HCT116 (cell line): ENCODE measurements at places on chromosomes 5 and 9. TPM values are rescaled to one million over a fixed set of nuclear protein-coding genes. Genes with fewer than 3 reads are reported as not detected.

- H3K27ac ChIP-seq: no peak overlapping the region
- H3K4me1 ChIP-seq: no peaks in the 10 kb centered on the region
- no peak overlapping the region for H3K4me3 ChIP-seq
- H3K36me3 ChIP-seq: no peaks in the 10 kb centered on the region
- DNase-seq: no peak
- H3K27me3 ChIP-seq: no peaks in the 10 kb centered on the region
Observed at GRCh38 chr5:30764704-30765103, 428.8 kb upstream of the CDH6 start.

LEAP2 gene
- total RNA-seq: 1.2 TPM

SYNPO gene
- 8.2 TPM for total RNA-seq

DNA sequence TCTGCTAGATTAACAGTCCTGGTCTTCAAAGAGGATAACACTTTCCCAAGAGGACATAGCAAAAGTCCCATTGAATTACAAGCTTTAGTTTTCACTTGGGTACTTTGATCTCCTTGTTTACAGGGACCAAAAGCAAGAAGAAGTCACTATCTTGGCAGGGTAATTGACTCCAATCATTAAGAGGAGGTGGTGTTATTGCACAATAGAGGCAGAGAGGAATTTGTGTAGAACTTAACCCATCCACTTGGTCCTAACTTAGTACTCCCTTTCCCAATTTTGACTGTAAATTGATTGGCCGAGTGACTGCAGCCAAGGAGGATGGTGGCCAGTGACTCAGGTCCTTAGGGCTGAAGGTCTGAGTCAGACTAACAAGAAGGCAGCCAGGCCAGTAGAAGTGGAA is 9.3 kb upstream of the TRPC7 start:
- 0 out of 2 replicates have a peak, but pooled peaks cover 8% of the 10 kb centered on the region for H3K27me3 ChIP-seq
- no peak overlapping the region for H3K4me3 ChIP-seq
- H3K27ac ChIP-seq: no peak overlapping the region
- no peaks in the 10 kb centered on the region for H3K36me3 ChIP-seq
- H3K4me1 ChIP-seq: no peaks in the 10 kb centered on the region

DNA sequence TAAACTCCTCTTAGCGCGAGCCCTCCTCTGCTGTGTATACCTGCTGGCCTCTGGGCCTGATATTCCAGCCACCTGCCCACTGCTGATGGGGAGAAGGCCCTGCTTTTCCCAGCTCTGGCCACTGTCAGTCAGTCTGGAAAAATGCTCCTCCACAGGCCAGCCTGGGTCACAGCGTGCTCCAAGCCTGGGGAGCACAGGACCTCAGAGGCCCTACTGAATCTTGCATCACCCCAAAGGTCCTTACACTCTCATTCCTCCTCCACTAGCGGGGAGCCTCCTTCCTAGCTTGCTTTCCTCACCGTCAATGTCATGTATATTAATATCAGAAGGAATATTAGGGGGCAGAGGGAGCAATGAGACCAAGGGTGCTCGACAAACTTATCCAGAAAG is 73.7 kb downstream of the SHB start:
- no peak overlapping the region for H3K27ac ChIP-seq
- H3K36me3 ChIP-seq: no peaks in the 10 kb centered on the region
- H3K4me1 ChIP-seq: peaks cover 16% of the 10 kb centered on the region
- DNase-seq: no peak
- H3K4me3 ChIP-seq: no peak overlapping the region

DND1 gene
- total RNA-seq: 2.3 TPM

DNA sequence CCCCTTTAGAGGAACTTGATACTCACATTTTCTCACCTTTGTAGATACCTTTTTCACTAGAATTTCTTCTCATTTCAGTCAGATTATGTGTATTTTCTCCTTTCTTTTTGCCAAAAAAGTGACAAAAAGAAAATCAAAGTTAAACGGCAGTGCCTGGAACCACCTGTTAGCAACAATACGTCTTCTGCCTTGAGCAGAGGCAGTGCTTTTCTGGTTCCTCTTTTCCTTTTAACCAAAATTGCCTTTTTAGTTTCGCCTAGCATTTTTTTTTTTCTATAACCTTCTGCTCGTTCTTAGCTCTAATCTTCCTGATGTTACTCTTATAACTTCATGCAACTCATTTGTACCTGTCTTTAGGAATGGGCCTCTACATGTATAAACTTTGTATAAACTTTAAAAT is 26.1 kb downstream of the SMIM32 start:
- DNase-seq: no peak
- no peak overlapping the region for H3K4me3 ChIP-seq
- no peaks in the 10 kb centered on the region for H3K27me3 ChIP-seq
- no peak overlapping the region for H3K27ac ChIP-seq

PAXX gene
- total RNA-seq: 89.0 TPM

PALM2AKAP2 gene
- 0.34 TPM for total RNA-seq

DNA sequence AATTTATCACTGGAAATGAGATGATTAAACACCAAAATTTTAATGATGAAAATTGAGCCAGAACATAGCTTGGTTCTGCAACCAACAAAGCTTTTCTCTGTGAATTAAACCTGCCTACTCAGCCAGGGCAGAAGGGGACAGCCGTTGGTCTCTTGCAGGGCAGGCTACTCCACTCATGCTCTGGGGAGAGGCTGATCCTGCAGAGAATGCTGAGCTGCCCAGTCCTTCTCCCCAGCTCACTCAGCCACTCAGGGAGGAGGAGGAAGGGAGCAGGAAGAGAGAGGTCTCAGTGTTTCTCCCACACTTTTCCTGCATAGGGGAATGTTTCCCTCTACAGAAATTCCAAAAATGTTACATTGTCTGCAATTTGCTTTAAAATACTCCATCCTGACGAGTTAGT is 40.4 kb upstream of the HMHB1 start:
- H3K4me3 ChIP-seq: no peak overlapping the region
- H3K27me3 ChIP-seq: no peaks in the 10 kb centered on the region
- no peak overlapping the region for H3K27ac ChIP-seq
- no peaks in the 10 kb centered on the region for H3K36me3 ChIP-seq

ANKRD31 gene
- total RNA-seq: 0.30 TPM

DNA sequence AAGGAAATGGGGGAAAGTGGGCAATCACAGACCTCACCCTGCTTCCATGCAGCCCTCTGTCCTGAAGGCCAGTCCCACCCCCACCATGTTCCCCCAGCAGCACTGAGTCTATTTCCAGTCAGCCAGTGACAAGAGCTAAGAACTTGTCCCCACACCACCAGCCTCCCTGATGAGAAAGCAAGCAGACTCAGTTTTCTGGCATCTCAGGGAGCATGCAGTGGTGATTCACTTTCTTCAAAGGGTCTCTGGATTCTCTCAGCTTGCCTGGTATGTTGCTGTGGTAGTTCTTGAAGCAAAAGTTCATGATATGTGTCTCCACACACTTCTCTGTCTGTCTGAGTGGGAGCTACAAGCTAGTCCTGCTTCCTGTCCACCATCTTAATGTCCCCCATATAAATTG is 799.9 kb upstream of the TYRP1 start:
- H3K27ac ChIP-seq: no peak overlapping the region
- H3K27me3 ChIP-seq: no peaks in the 10 kb centered on the region
- H3K36me3 ChIP-seq: no peaks in the 10 kb centered on the region; the same call in 1 of the 2 replicates
- no peak for DNase-seq
- no peak overlapping the region for H3K4me3 ChIP-seq
- H3K4me1 ChIP-seq: no peaks in the 10 kb centered on the region

DNA sequence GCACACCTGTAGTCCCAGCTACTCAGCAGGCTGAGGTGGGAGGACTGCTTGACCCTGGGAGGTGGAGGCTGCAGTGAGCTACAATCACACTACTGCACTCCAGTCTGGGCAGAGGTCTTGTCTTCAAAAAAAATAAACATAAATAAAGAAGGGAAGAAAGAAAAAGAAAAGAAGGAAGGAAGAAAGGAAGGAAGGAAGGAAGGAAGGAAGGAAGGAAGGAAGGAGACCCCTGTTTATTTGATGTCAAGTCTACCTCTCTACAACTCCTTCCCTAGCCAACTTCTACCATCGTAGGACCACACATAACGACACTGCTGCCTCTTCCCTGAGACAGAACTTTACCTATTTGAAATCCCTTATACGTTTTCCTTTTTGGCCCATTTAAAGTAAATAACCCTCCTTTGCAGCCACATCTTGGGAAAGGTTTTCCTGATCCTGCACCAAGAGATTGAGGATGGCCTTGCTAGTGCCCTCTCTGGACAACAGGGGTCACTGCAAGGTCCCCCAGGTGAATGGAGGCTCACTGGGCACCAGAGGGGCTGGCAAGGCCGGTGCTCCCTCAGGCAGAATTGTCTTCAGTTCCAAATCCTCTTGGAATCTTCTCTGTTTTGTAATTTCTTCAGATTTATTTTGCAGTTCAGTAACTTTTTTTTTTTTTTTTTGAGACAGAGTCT is 10.5 kb downstream of the RPS14 start:
- no peak for DNase-seq
- no peaks in the 10 kb centered on the region for H3K27me3 ChIP-seq
- no peak overlapping the region for H3K27ac ChIP-seq
- H3K4me3 ChIP-seq: no peak overlapping the region

- no peaks in the 10 kb centered on the region for H3K27me3 ChIP-seq
- H3K4me3 ChIP-seq: peak overlapping the region; percentile 99
- peak overlapping the region; percentile 71 for H3K27ac ChIP-seq
- H3K4me1 ChIP-seq: peaks cover 7% of the 10 kb centered on the region; the same call in 1 of the 2 replicates
Observed at GRCh38 chr9:37784291-37784615, 611 bp downstream of the EXOSC3 start.

SPINK6 gene
- total RNA-seq: not detected

HEMGN gene
- total RNA-seq: not detected

PCDHGC3 gene
- total RNA-seq: 1.2 TPM

GRCh38 chr9:107694390-107694789 is 204.8 kb upstream of the KLF4 start:
- no peak overlapping the region for H3K27ac ChIP-seq
- no peak overlapping the region for H3K4me3 ChIP-seq
- no peaks in the 10 kb centered on the region for H3K27me3 ChIP-seq
- H3K36me3 ChIP-seq: no peaks in the 10 kb centered on the region
- no peaks in the 10 kb centered on the region for H3K4me1 ChIP-seq
- DNase-seq: no peak

SKP1 gene
- 245 TPM for total RNA-seq

ACOT12 gene
- not detected for total RNA-seq

DNA sequence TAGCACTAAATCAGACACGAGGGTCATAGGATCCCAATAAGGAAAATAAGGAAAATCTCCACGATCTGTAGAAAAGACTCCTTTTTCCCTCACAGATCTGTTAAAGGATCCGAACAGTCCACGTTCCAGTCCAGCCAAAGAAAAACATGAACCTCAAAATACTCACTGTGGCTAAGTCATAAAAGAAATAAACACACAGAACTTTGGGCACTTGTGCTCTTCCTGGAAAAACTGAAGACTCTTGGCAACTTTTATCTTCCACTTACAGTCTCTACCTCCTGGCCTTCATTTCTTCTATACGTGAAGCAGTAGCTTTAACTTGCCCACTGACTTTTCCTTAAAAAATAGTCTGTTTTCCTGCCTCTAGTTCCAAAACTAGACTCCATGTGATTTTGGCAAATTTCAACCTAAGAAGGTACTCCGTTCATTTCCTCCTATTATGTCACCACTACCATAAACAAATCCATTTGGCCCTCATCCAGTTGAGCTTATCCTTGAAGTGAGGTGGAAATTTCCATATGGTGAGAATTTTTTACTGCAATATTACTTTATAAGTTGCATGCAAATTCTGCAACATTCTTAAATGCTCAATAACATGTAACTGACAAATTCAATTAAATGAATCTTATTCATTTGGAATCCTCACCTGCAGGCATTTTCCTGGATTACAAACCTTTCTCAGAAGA is 5.3 kb upstream of the LHFPL2 start:
- H3K4me1 ChIP-seq: no peaks in the 10 kb centered on the region; the same call in 1 of the 2 replicates
- no peak overlapping the region for H3K27ac ChIP-seq
- H3K27me3 ChIP-seq: no peaks in the 10 kb centered on the region
- DNase-seq: no peak

DNA sequence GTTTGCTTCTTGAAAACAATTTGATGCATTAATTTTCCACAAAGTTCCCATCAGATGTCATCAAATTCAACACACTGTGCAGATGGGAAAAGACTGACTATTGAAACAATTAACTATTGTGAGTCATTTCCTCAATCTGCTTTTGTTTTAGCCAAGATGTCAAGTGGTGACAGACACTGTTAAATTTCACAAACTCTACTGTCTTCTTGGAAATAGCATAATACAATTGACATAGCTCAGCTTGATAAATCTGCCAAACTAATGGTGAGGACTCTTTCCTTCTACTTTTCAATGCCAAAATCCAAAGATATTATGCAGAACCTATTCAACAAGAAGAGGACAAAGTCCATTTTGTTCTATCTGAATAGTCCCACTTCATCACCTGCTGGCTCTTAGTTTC is 242.3 kb downstream of the CAAP1 start:
- no peak overlapping the region for H3K4me3 ChIP-seq
- H3K4me1 ChIP-seq: no peaks in the 10 kb centered on the region
- H3K36me3 ChIP-seq: no peaks in the 10 kb centered on the region
- no peak for DNase-seq
- H3K27ac ChIP-seq: no peak overlapping the region

DNA sequence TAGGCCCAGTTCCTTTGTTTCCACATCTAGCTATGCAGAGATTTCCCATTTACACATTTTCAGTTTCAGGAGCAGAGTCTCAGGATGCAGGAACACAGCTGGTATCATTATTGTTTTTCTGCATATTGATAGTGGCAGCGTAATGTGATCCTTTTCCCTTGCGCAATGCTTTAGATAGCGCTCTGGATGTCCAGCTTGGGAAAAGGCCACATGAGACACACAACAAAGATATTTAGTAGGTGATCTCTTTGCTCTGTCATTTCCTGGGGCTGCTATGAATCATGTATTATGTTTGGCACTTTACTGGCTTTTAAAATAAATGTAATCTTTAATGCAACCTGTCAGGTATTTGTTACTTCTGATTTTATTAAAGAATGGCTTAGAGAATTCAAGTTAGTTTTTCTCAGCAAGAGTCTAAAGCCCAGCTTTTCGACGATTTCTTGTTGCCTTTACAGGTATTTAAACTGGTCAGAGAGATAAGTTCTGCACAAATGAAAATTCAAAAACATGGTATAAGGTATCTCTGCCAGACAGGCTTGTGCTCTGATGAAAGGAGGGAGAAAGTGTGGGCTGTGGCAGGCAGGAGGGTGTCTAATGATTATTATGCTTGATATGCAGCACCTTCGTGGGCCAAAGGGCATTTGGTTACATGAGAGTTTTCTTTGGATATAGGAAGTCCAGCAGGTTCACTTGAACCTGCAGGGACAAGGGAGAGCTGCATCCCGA is 42.2 kb downstream of the PTTG1 start:
- H3K27me3 ChIP-seq: no peaks in the 10 kb centered on the region
- H3K4me3 ChIP-seq: no peak overlapping the region
- no peak for DNase-seq
- H3K27ac ChIP-seq: no peak overlapping the region

DNA sequence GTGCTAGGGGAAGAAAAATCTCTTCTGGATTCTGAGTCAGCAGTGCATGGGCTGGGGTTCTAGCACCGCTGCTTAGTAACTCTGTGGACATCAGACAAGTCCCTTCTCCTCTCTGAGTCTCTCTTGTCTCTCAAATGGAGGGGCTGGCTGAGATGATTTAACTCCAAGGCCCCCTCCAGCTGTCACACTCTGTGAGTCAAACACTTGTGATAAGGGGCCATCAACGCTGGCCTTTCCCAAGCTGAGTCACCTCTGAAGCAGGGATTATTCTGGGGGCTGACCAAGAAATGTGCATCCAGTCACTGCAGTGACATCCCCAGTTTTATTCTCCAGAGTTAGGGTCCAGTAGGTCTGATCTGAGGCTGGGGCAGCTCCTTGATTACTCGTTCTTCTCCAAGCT is 110.4 kb upstream of the ZNF462 start:
- H3K4me1 ChIP-seq: no peaks in the 10 kb centered on the region
- no peak for DNase-seq
- H3K4me3 ChIP-seq: no peak overlapping the region
- H3K36me3 ChIP-seq: no peaks in the 10 kb centered on the region
- no peak overlapping the region for H3K27ac ChIP-seq

- H3K4me1 ChIP-seq: no peaks in the 10 kb centered on the region
- no peaks in the 10 kb centered on the region for H3K36me3 ChIP-seq
- H3K4me3 ChIP-seq: no peak overlapping the region
Observed at GRCh38 chr9:15135164-15135792, 171.7 kb downstream of the TTC39B start.

PRUNE2 gene
- 0.59 TPM for total RNA-seq
